Colonic mucosa (tissue), 4 donors: ENCODE measurements at places on chromosomes 16 and 17. TPM values are rescaled to one million over a fixed set of nuclear protein-coding genes. Genes with fewer than 3 reads are reported as not detected.
A peak's percentile ranks its signal among the peaks of the same experiment; 100 is the strongest.

GRCh38 chr16:14181371-14182050 lies 110.4 kb downstream of the MRTFB start:
- H3K27me3 ChIP-seq: no peaks in the 10 kb centered on the region
- H3K4me3 ChIP-seq: no peak overlapping the region
- no peak overlapping the region for H3K27ac ChIP-seq
- H3K36me3 ChIP-seq: no peaks in the 10 kb centered on the region
- H3K4me1 ChIP-seq: no peaks in the 10 kb centered on the region

Gene KLHL11
- total RNA-seq: 10.0 TPM

DNA sequence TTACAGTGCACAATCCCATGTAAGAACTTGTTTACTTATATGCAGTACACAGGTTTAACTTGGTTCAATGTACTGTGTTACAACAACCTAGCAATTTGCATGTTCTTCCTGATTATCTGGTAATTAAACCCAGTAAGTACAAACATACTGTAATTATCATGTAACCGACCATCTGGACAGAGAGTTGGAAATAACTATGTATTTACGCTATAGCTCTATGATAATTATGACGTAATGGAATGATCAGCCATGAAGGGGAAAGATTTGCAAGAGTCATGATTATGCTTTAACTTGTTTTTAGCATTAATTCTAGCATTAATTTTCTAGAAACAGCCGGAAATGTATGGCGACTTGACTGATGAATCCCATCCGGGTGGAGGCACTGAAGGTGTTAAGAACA lies 74.8 kb upstream of the SALL1 start:
- no peak overlapping the region for H3K27ac ChIP-seq
- no peaks in the 10 kb centered on the region for H3K27me3 ChIP-seq

Gene RSAD1
- total RNA-seq: 22.2 TPM

DNA sequence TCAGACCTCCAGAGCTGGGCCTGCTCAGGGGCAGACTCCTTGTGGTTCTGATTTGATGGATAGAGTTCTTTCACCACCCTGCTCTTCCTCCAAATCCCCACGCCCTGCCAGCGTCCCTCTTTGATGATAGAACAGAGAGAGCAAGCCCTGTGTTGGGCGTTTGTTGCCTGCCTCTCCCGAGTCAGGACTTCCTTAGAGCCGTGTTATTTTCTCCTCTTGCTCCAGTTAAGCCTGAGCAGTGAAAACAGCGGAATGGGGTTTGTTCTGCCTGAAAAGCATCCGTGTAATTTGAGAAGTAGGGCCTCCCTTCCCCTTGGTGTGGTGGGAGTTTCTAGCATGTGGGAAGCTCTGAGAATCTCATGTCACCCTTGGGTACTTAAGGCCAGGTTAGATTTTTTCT lies 22.1 kb downstream of the TMEM94 start:
- H3K4me1 ChIP-seq: peaks cover 5% of the 10 kb centered on the region
- H3K36me3 ChIP-seq: no peaks in the 10 kb centered on the region
- no peak for DNase-seq
- no peak overlapping the region for H3K27ac ChIP-seq

Gene KRTAP4-5
- not detected for total RNA-seq

DNA sequence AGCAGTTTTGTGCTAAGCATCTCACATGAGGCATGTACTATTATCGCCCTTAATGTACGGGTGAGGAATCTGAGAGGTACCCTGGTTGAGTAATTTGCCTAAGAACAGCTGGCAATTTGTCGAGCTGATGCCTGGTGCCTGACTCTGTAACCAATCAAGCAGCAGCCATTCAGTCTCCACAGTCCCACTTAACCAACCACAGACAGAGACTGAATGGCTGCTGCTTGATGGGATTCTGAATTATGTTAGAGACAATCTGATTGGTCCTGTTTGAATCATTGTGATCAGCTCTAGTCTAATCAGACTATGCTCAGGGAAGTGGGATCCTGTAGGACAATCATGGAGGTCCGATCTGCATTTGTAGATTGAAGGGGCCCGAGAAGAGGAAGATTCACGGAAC lies 447.0 kb downstream of the SHISA9 start:
- no peaks in the 10 kb centered on the region for H3K36me3 ChIP-seq
- H3K27me3 ChIP-seq: no peaks in the 10 kb centered on the region
- no peak for DNase-seq
- no peak overlapping the region for H3K27ac ChIP-seq
- no peaks in the 10 kb centered on the region for H3K4me1 ChIP-seq

- no peaks in the 10 kb centered on the region for H3K27me3 ChIP-seq
- DNase-seq: no peak
- no peaks in the 10 kb centered on the region for H3K4me1 ChIP-seq
- H3K27ac ChIP-seq: no peak overlapping the region
Observed at GRCh38 chr16:77585379-77586251, 136.7 kb upstream of the NUDT7 start.

GRCh38 chr17:61684172-61684571 lies 93.2 kb upstream of the NACA2 start:
- no peak overlapping the region for H3K27ac ChIP-seq
- no peaks in the 10 kb centered on the region for H3K4me1 ChIP-seq
- no peaks in the 10 kb centered on the region for H3K36me3 ChIP-seq
- no peaks in the 10 kb centered on the region for H3K27me3 ChIP-seq
- no peak for DNase-seq

GRCh38 chr16:85431431-85432124 lies 181.5 kb upstream of the GSE1 start:
- DNase-seq: peak; percentile 14
- H3K36me3 ChIP-seq: no peaks in the 10 kb centered on the region
- H3K27ac ChIP-seq: no peak overlapping the region
- no peak overlapping the region for H3K4me3 ChIP-seq
- peaks cover 5% of the 10 kb centered on the region for H3K4me1 ChIP-seq

Gene OSGIN1
- 9.4 TPM for total RNA-seq

GRCh38 chr16:84950906-84951305 lies 60.4 kb downstream of the ZDHHC7 start:
- DNase-seq: no peak
- no peaks in the 10 kb centered on the region for H3K36me3 ChIP-seq
- H3K4me1 ChIP-seq: no peaks in the 10 kb centered on the region
- no peaks in the 10 kb centered on the region for H3K27me3 ChIP-seq
- H3K4me3 ChIP-seq: no peak overlapping the region

Gene ZNF629
- total RNA-seq: 11.8 TPM

GRCh38 chr17:80035937-80036714 lies at the start of gene CCDC40:
TSS of gene CCDC40 (plus strand) at chr17:80036642. CDS start at chr17:80036663, 21 bp downstream.
- peak within 1 kb of the TSS; percentile 59 for H3K4me3 ChIP-seq
- peak within 1 kb of the TSS; percentile 58 for H3K27ac ChIP-seq
- H3K4me1 ChIP-seq: peaks cover 3% of the 10 kb centered on the region
- H3K27me3 ChIP-seq: no peaks in the 10 kb centered on the region

DNA sequence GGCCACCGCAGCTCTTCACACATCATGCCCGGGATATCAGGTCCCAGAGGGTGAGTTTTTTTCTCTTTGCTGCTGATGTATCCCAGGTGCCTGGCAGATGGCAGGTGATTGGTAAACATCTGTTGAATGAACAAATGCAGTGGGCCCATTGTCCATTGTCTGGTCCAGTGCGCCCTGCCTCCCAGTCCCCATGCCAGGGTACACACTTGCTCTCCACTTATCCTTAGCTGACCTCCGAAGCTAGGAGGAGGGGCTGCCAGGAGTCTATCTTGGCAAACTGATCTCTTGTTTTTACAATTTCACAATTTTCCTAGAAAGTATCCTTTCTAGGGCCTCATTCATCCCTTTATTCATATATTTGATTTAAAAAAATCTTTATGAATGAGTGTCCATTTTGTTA lies 196.0 kb downstream of the RAB11FIP4 start:
- no peaks in the 10 kb centered on the region for H3K27me3 ChIP-seq
- H3K4me3 ChIP-seq: no peak overlapping the region
- H3K27ac ChIP-seq: no peak overlapping the region
- H3K36me3 ChIP-seq: no peaks in the 10 kb centered on the region

Gene BCO1
- total RNA-seq: 6.1 TPM

DNA sequence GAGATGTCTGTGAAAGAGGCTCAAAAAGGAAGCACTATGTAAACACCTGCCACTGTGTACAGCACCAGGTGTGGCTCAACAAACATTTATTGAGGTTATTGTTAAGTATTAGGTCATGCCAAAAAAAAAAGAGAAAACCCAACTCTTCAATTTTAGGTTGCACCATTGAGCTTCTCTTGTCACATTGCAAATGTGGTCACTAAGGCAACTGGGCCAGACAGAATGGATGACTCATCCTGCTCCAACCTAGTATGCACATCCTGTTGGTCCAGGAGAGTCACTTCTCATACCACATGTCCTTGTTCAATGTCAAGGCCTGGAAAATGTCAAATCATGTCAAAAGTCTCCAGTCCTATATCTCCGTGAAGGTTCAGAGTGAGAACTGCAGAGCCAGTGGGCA lies 25.0 kb downstream of the HOXB1 start:
- no peaks in the 10 kb centered on the region for H3K27me3 ChIP-seq
- no peak overlapping the region for H3K27ac ChIP-seq
- H3K4me1 ChIP-seq: no peaks in the 10 kb centered on the region
- no peak overlapping the region for H3K4me3 ChIP-seq
- DNase-seq: no peak

- H3K4me3 ChIP-seq: no peak overlapping the region
- H3K4me1 ChIP-seq: no peaks in the 10 kb centered on the region
- H3K27ac ChIP-seq: no peak overlapping the region
Observed at GRCh38 chr16:49356728-49357488, 16.7 kb upstream of the C16orf78 start.

- no peaks in the 10 kb centered on the region for H3K36me3 ChIP-seq
- peak; percentile 38 for DNase-seq
- H3K4me3 ChIP-seq: peak overlapping the region; percentile 63
- H3K27me3 ChIP-seq: no peaks in the 10 kb centered on the region
Observed at GRCh38 chr16:426115-426905, 861 bp downstream of the RAB11FIP3 start.

GRCh38 chr17:71325886-71326285 lies 794.9 kb upstream of the SOX9 start:
- DNase-seq: no peak
- H3K36me3 ChIP-seq: no peaks in the 10 kb centered on the region
- H3K4me1 ChIP-seq: peaks cover 3% of the 10 kb centered on the region
- no peaks in the 10 kb centered on the region for H3K27me3 ChIP-seq

DNA sequence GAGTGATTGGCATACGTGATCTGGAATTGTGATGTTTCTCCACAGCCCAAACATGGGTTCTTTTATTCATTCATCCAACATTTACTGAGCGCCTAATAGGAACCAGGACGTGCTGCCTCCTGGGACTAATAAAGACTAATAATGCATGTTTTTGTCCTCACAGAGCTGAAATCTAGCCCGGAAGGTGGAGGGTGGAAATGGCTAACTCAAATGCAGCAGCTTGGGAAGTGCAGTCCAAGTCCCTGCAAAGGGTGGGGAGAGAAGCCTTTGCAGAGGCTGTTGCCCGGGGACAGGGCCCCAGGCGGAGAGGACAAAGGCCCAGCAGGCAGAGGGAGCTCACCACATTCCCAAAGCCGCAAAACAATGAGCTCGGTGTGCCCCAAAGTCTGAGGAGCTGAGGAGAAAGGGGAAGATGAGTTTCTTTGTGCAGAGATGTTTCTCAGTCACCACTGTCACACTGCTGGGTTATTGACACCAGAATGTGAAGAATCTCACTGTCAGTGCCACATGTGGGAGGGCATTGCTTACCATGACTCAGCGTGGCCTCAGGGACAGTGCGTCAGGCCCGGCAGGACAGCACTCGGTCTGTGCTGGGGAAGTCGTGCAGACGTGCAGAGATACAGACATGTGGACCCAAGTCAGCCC lies 118.2 kb upstream of the CHMP6 start:
- no peak for DNase-seq
- no peak overlapping the region for H3K27ac ChIP-seq
- no peaks in the 10 kb centered on the region for H3K4me1 ChIP-seq
- H3K4me3 ChIP-seq: no peak overlapping the region
- H3K36me3 ChIP-seq: no peaks in the 10 kb centered on the region

GRCh38 chr17:13753771-13754170 lies 152.0 kb upstream of the HS3ST3A1 start:
- no peaks in the 10 kb centered on the region for H3K4me1 ChIP-seq
- DNase-seq: no peak
- H3K27ac ChIP-seq: no peak overlapping the region

GRCh38 chr17:74288785-74289184 lies 14.8 kb downstream of the DNAI2 start:
- H3K4me3 ChIP-seq: no peak overlapping the region
- H3K27me3 ChIP-seq: no peaks in the 10 kb centered on the region
- H3K36me3 ChIP-seq: no peaks in the 10 kb centered on the region
- no peaks in the 10 kb centered on the region for H3K4me1 ChIP-seq
- H3K27ac ChIP-seq: no peak overlapping the region
- DNase-seq: no peak

- no peaks in the 10 kb centered on the region for H3K27me3 ChIP-seq
- no peak overlapping the region for H3K27ac ChIP-seq
- no peaks in the 10 kb centered on the region for H3K36me3 ChIP-seq
- no peak overlapping the region for H3K4me3 ChIP-seq
- no peaks in the 10 kb centered on the region for H3K4me1 ChIP-seq
- no peak for DNase-seq
Observed at GRCh38 chr17:40509626-40510327, 8.4 kb upstream of the TNS4 start.

DNA sequence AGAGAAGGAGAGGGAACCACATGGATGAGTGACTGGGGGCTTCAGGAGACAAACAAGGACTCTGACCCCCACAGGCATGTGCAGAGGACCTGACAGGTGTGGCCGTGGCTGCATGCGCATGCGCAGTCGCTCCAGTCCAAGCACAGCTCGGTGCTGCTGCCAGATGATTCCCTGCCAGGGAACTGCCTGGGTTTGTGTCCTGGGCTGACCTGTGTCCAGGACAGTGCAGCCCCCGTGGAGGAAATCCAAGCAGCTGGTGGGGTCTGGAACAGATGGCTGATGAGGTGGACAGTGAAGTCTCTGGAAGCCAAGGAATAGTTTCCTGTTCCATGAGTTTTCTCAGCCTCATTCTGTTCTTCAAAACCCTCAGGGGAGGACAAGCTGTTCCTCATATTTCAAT lies 27.3 kb downstream of the LASP1 start:
- no peak for DNase-seq
- peaks cover 38% of the 10 kb centered on the region for H3K4me1 ChIP-seq
- H3K4me3 ChIP-seq: no peak overlapping the region

Gene CACNA1G
- 0.19 TPM for total RNA-seq

GRCh38 chr16:19517424-19518089 lies 4.3 kb downstream of the GDE1 start:
- no peak overlapping the region for H3K4me3 ChIP-seq
- H3K4me1 ChIP-seq: peaks cover 6% of the 10 kb centered on the region
- H3K27me3 ChIP-seq: no peaks in the 10 kb centered on the region

Gene AIPL1
- not detected for total RNA-seq

Gene ASIC2
- total RNA-seq: 1.3 TPM

DNA sequence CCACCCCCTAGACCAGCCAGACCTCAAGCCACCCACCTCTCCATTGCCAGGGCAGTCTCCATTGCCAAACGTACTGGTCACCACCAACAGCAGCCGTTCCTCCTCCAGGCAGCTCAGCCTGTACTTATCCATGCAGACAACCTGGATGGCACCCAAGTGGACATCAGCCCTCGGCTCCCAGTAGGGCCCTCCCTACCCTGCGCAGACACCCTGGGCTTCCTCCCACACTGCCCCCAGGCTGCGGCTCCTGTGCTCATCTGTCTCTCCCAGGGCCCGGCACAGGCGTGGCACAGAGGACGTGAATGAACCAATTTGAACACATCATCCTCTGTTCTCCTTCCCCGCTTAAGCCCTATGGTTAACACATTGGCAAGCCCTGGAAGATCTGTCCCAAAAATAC lies 29.5 kb downstream of the NOS2 start:
- no peaks in the 10 kb centered on the region for H3K27me3 ChIP-seq
- no peak for DNase-seq
- no peaks in the 10 kb centered on the region for H3K4me1 ChIP-seq
- no peaks in the 10 kb centered on the region for H3K36me3 ChIP-seq

- no peaks in the 10 kb centered on the region for H3K27me3 ChIP-seq
- no peaks in the 10 kb centered on the region for H3K4me1 ChIP-seq
- H3K36me3 ChIP-seq: no peaks in the 10 kb centered on the region
- no peak for DNase-seq
Observed at GRCh38 chr17:55442953-55443683, 21.5 kb upstream of the MMD start.
